ENCODE measurements at places on chromosomes 1 and 21.

DNA sequence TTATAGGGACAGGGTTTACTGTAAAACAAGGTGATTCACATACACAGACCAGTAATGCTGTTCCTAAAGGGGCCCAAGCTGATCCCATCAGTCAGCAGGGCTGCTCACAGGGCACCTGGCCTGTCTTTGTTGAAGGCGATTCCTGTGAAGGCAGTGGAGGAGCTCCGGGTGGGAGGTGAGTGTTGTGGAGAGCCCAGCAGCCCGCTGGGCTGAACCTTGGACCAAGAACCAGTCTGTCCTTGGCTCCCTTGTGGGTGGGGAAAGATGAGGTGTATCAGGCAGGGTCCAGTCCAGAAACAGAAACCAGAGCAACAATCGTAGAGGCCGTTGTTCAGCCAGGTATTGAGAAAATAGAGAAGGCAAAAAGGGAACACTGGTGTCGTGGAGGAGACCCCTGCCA is 12.5 kb downstream of the PDXK start:
- DNase-seq: no peak

DNA sequence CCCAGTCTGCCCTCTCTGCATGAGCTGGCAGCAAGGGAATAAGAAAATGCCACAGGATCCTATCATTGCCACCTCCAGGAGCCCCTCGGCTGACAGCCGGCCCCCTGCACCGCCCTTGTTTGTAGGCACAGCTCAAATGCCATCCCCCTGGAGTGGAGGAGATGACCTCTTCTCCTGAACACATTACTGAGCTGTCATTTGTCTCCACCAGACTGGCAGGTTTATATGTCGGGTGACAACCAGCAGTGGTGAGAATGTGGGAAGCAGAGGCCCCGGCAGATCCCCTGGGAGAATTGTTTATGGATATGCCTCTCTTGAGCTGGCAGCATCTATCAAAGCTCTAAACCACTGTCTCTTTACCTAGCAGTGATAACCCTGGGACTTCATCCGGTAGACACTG is 135.4 kb upstream of the FMN2 start:
- DNase-seq: no peak

- DNase-seq: no peak
Measured at GRCh38 chr1:35717911-35718476, 690 bp downstream of the C1orf216 start.

DNA sequence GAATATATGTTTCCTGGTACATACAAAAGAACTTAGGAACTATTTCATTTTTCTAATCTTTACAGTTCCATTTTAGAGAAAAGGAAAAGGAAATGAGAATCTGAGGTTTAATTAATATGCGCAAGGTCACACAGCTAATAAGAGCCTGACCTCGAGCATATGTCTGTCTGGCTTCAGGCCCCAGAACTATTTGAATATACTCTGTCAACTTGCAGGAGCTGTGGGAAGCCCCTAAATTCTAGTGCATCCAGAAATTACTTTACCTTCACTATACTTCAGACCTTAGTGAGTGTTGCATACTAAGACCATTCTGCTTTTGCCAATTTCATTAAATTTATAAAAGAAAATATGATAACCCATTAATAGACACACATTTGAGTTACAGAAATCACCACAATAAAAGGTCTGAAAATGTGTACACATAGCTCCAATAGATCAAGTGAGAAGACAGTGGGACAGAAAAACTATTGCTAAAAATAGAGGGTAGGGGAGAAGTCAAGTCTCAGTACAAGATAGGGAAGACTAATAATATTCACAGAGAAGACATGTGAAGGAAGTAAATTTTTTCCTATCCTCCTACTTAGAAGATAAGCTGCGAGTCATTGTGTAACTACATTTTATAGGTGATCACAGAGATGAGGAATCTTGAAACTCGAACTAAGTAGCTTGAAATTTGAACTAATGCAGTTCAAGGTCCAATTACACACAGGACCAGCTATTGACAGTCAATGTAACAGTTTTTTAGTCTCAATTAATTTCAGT is 3.8 kb downstream of the RGS13 start:
- no peak for DNase-seq

GRCh38 chr1:59701376-59701775 is 113.4 kb upstream of the HOOK1 start:
- no peak for DNase-seq

GRCh38 chr1:16367968-16368890 is 1.2 kb downstream of the SZRD1 start:
- no peak for DNase-seq

- no peak for DNase-seq
Measured at GRCh38 chr1:115411371-115412063, 73.5 kb upstream of the NGF start.

- no peak for DNase-seq
Measured at GRCh38 chr1:84330125-84330984, 28.8 kb downstream of the SAMD13 start.

- DNase-seq: no peak
Measured at GRCh38 chr1:178531887-178532286, 19.0 kb downstream of the TEX35 start.

DNA sequence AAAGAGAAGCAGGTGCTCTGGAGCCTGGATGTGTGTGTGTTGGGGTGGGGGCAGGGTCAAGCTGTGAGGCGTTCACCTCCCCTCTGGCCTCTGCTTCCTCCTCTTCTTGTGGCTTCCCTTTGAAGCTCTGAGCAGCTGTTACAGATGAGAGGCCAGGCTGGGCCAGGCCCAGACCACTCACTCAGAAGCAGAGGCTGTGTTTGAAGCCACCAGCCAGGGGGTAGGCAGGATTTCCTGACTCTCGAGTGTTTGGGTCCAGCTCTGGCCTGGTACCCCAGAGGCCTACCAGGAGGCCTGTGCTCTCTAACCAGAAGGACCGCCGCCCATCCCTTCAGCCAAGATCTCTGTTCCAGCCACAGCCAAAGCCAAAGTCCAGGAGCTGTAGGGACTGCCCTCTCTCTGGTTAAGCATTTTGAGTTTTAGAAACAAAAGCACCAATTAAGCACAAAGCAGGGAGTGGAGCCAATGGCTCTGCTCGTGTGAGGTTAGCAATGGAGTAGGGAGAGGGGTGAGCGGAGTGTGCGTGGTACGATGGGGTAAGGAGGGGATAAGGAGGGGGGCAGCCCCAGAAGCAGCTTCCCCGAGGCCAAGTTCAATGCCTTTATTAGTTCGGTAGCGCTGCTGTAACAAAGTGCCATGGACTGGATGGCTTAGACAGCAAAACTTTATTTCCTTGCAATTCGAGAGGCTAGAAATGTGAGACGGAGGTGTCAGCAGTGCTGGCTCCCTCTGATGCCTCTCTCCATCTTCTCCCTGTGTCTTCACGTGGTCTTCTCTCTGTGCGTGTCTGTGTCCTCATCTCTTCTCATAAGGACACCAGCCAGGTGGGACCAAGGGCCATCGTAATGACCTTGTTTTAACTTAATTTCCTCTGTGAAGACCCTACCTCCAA is 20.5 kb downstream of the RCSD1 start:
- DNase-seq: no peak

DNA sequence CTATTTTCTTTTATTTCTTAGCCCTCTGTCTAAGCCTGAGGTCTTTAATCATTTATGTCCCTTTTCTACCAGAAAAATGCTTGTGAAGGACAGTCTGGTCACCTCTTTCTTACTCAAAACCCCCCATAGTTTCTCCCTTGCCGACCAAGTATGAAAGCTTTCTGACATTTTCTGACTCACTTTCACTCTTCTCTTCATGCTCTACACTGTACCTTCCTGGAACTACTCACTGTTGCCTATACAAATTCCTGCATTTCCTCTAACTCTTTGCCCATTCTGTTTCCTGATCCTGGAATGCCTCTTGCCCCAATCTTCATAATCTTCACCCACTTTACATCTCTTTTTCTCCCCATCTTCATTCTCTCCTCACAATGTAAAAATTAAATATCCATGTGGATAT is 380.0 kb downstream of the HHIPL2 start:
- DNase-seq: no peak

GRCh38 chr21:27582246-27582947 is 615.5 kb upstream of the ADAMTS5 start:
- no peak for DNase-seq

- DNase-seq: no peak
Measured at GRCh38 chr1:158724442-158724841, 3.9 kb upstream of the OR6K3 start.

- no peak for DNase-seq
Measured at GRCh38 chr1:50271968-50272578, 151.2 kb downstream of the DMRTA2 start.

- no peak for DNase-seq
Measured at GRCh38 chr21:40689840-40690360, 157.1 kb downstream of the DSCAM start.

GRCh38 chr1:77546890-77547289 is 135.6 kb downstream of the ZZZ3 start:
- DNase-seq: no peak

DNA sequence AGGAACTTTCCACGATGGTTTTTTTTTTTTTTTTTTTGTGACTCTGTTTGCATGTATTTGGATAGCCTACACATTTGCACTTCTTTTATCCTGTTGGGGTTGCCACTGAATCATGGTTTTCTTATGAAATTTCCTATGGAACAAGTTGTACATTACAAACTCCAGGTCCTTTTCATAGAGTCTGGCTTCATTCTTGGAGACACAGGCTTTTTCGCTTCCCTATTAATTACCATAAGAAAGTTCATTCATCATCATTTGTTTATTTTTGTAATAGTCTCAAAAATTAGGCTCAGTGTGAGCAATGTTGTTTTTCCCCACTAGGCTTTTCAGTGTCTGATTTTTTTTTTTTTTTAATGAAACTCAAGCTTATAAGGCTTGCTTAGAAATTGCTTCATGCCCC is 179.4 kb downstream of the FMN2 start:
- no peak for DNase-seq

DNA sequence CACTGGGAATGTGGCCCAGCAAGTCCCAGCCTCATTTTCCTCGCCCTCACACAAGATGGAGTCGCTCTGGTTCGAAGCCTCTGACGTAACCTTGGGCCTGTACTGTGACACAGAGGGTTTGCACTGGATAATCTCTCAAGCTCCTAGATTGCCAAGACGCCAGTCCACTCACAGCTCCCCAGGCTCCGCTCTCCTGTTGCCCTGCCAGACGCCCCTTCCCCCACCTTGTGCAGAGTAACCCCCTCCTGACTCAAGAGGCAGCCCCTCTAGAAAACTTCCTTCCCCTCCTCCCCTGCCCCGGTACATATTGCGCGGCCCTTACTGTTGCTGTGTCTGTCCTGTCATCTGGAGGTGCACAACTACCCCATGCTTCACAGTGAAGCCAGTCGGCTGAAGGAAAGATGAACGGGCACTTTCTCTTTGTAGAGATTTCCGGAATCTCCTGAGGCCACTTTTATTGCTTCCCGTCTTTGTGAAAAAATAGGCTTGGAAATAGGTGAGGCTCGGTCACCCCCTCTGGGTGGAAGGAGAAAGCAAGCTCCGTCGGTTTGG is 981 bp upstream of the KIAA1614 start:
- no peak for DNase-seq

- no peak for DNase-seq
Measured at GRCh38 chr1:219031809-219032208, 141.9 kb upstream of the LYPLAL1 start.

DNA sequence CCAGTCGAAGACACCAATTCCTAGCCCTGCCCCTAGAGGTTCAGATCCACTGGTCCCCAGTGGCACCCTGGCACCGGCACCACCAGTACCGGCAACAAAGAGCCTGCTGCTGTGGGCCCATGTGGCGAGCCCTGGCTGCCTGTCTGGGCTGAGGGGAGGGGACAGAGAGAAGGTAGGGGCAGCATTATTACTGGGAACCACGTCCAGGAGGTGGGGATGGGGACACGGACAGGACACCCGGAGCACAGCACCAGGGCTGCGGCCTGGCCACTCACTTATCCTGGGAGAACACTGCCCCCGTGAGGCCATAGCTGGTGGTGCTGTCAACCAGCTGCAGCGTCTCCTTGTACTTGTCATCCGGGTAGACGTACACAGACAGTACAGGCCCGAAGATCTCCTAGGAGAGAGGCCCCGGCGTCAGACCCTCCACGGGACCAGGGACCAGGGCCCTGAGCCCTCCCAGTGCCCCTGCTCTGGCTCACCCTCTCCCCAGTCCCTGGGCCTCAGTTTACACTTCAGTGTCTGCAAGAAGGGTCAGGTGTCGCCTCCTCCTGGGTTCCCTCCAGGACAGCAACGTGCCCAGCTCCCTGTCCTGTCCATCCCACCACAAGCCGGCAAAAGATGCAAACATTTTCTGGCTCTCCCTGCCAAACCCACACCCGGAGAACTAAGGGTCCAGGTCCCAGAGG is 15.8 kb upstream of the TAS1R2 start:
- DNase-seq: no peak

- DNase-seq: no peak
Measured at GRCh38 chr1:91092503-91092902, 70.7 kb upstream of the ZNF644 start.

DNA sequence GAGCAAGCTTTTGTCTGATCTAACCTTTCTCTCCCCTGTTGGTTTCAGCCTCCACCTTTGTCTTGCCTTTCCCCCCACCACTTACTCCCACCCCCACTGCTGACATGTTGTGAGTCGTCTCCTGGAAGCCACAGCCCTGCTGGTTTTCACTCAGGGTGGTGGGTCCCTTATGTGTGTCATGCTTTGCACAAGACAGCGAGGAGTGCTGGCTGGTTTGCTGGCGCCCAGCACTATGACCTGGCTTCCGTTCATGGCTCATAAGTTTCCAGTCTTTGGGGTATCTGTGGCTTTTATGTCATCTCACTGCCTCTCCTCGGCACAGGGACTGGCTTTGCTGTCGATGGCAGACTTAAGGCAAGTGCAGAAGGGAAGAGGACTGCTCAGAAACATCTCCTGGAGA is 177.7 kb downstream of the KIF26B start:
- DNase-seq: no peak

DNA sequence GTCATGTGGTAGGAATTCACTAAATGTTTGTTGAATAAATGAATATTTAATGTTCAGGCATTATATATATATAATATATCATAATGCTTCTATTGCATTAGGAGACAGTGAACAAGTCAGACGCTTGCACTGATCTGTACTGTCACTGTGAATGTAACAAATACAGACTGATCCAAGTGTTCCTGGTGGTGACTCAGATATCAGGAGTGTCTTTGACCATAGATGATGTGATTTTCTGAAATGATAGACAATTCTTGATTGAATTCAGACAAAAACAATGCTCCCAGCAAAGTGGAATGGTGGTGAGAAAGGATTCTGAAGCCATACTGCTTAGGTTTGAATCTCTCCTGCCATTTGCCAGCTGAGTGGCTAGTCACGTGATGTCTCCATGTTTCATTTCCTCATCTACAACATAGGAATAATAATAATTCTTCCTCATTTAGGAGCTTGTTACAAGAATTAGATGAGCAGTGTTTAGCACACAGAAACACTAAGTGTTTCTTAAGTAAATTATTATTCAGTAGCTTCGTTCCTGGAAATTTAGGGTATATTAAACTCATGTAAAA is 71.0 kb downstream of the OLFML2B start:
- no peak for DNase-seq

Data from cortex of kidney (tissue), 1 donor.